CD4-positive, alpha-beta T cell treated with Interleukin-4 for 4 hours (primary cell): ENCODE measurements at places on chromosomes 2 and 18.

DNA sequence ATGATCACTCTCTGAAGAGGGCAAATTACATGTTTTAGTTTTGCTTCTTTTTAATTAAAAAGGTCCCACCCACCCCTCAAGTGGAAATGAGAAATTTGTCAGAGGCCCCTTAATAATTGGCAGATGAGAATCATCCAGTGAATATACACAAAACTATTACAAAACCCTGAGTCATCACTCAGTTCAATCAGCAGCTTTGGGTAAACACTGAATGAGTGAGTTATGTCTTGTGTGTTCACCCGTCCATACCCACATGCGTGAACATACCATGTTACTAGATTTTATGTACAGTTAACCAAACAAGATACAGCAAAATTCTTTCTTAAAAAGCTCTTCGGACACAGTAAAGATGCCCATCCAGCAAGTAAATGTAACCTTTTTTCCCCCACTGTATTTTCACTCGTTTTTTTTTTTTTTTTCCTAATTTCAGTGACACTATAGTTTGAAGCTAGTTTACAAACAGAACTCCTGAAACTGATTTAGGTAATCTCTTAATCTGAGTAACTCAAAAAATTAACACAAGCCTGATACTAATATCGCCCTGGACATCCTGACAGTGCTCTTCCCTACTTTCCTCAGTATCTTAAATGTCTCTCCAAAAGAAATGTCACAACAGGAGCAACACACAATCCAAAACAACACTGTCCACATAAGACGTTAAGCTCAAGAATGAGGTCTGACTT lies 1.4 kb downstream of the PSME4 start:
- peak; percentile 65 for DNase-seq

- no peak for DNase-seq
Measured at GRCh38 chr2:38294597-38294996, 82.5 kb downstream of the ATL2 start.

DNA sequence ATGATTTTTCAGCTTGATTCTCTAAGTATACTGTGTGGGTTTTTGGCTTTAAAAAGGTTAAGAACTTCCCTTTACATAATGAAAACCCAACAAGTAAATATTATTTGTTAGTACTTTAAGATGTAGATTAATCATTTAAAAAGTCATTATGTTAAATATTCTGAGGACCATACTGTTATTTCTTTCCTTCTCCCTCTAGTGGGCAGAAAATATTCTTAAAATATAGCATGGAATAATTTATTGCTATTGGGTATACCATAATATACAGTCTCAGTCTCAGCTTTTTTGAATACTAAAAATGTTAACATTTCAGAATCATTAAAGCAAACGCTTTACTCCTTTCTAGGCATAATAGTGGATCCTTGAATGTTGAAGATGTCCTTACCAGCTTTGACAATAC lies 28.1 kb downstream of the CAMKMT start:
- DNase-seq: no peak

DNA sequence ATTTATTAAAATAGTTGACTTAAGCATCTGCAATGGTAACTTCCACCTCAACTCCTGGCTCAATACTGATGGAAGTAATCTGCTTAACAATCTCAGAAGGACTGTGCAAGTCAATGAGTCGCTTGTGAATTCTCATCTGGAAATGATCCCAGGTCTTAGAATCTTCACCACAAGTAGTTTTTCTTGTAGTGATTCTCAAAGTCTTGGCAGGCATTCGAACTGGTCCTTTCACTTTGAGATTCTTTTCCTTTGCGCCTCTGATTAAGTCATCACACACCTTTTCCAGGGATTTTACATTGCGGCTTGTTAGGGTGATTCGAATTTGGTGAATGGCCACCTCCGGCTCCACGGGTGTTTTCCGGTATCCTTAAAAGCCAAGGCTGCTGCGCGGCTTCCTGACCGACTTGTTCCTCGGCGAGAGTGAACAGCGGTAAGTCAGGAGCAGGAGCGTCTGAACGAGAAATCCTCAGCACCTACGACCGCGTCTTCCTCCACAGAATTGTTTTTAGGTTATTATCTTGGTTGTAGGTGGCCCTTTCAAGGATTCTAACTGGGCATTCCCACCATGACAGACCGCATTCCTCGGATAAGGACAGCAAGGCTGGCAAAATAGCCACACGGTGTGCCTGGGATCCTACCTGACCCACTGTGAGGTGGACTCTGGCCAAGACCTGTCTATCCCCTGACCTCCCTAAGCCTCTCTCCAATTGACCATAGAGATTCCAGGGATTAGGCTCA lies 23.8 kb upstream of the SLC20A1 start:
- DNase-seq: no peak

- DNase-seq: no peak
Measured at GRCh38 chr2:199025146-199025545, 432.6 kb downstream of the SATB2 start.

- DNase-seq: no peak
Measured at GRCh38 chr18:62710417-62710816, 4.9 kb upstream of the PHLPP1 start.
